ENCODE measurements at places on chromosomes 3 and 15. TPM values are rescaled to one million over a fixed set of nuclear protein-coding genes. Genes with fewer than 3 reads are reported as not detected.

The LMOD3 gene
- total RNA-seq: not detected

The SI gene
- total RNA-seq: not detected

The GPR62 gene
- total RNA-seq: not detected

The REC114 gene
- total RNA-seq: not detected

The ANKUB1 gene
- total RNA-seq: not detected

The GOLGA8J gene
- total RNA-seq: 0.09 TPM

The IGF2BP2 gene
- 14.4 TPM for total RNA-seq

The SCN5A gene
- total RNA-seq: 0.89 TPM

The TPRG1 gene
- total RNA-seq: 0.18 TPM

The LRRC2 gene
- not detected for total RNA-seq
